ENCODE measurements at places on chromosomes 1 and 21.

GRCh38 chr1:204438628-204439027, 27.0 kb upstream of the PPP1R15B start:
- ATAC-seq: peak; percentile 77

GRCh38 chr1:167629681-167630567, at the start of gene RCSD1:
Gene RCSD1 (plus strand): TSS chr1:167630232. CDS start chr1:167630424, 192 bp downstream.
- ATAC-seq: peak; percentile 26

DNA sequence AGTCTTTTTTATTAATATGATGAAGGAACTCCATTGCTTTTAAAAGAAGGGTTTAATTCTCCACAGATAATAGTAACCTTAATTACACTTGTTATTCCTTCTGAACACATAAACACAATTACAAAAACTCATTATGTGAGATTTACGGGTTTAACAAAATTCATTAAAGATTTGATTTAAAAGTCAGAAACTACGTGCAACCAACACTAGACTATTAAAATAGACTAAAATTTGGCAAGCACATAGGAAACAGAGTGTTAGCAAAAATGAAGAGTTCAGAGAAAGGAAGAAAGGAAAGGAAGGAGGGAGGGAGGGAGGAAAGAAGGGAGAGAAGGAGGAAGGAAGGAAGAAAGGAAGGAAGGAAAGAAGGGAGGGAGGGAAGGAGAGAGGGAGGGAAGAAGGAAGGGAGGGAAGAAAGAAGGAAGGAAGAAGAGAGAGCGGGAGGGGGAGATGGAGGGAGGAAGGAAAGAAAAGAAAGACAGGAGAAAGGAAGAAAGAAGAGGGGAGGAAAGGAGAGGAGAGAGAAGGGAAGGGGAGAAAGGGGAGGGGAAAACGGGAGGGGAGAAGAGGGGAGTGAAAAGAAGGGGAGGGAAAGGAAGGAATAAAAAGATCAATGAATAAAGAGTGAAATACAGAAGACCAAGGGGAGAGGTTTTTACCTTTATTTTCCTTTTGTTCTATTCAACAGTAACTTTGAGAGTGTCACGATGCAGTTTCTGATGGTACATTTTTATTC, 123.4 kb upstream of the LYPLAL1 start:
- no peak for ATAC-seq

DNA sequence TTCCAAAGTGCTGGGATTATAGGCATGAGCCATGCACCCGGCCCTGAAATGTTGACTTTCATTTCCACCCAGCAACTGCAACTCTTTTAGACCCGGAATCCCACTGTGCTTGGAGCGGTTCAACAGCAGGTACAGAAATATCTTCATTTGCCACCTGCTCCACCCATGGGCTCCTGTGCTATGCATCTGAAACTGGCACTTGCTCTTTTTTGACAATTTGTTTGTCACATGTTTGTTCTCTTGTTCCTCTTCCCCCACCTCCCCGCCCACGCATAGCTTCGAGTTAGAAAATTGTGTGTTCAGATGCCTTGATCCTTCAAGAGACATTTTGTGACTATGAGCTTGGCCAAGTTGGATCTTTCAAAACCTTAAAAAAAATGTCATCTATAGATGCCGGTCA, 2.4 kb upstream of the IFNLR1 start:
- no peak for ATAC-seq

- ATAC-seq: no peak
Measured at GRCh38 chr1:86594284-86594770, 47.4 kb downstream of the CLCA4 start.

DNA sequence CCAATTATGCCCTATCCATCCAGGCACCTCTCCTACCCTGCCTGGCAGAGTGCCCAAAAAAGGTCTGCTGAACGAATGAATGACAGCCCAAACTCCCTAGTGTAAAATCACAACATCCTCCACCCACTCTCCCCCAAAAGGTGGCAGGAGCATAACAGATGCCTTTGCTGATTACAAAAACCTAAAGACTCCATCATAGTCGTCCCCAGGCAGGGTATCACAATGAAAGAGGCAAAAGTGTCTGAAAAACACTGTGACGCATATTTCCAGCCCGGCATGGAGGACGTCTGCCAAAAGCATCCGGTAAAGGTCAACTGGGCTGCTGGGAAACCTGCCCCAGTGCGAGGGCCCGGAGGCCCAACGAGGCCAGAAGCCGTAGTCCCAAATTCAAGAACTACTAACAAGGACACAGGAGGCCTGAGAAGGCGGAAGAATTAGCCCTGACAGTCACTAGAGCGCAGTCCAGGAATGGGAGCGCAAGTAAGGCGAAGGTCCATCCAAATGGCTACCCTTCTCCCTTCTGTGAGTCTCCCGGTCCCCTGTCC, 576 bp downstream of the SMIM12 start:
- ATAC-seq: peak; percentile 37

GRCh38 chr1:35717911-35718476, 690 bp downstream of the C1orf216 start:
- ATAC-seq: no peak

GRCh38 chr1:37509181-37509580, 5.4 kb downstream of the MEAF6 start:
- ATAC-seq: no peak

- no peak for ATAC-seq
Measured at GRCh38 chr1:103911450-103911849, 161.8 kb downstream of the AMY1C start.

GRCh38 chr1:170545476-170545875, 13.5 kb downstream of the GORAB start:
- no peak for ATAC-seq

DNA sequence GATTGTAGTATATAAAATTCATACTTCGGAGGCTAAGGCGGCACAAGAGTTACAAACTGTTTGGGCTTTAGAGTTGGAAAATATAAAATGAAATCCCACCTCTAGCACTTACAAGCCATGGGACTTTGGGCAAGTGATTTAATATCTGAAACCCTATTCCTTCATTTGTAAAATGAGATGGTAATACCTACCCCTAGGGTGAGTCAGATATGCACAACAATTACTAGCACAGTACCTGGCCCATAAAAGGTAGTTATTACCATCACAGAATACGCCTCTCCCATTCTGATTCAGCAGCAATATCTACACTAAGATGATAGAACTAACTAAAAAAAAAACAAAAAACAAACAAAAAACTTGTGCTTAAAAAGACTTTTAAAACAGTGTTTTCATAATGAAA, 3.5 kb downstream of the KLHL12 start:
- ATAC-seq: no peak

GRCh38 chr1:199774433-199775089, 252.9 kb upstream of the NR5A2 start:
- ATAC-seq: no peak

DNA sequence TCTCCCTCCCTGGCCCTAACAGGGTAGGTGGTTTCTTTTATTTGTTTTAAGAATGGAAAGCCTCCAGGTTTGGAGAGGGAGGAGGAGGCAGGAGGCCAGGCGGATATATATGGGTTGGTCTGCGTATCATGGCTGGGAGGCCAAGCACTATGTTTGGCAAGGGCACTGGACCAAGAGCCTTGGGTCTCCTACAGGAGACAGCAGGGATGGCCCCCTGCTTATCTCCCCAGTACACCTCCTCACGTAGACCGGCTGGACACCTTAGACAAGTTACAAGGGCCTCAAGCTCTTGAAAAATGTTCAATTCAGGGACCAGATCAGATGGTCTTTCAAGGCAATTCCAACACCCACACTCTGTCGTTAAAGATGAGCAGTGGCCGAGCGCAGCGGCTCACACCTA, 10.9 kb downstream of the SLC41A1 start:
- no peak for ATAC-seq

GRCh38 chr1:185733818-185734735, at the start of gene HMCN1:
Gene HMCN1 (plus strand): TSS chr1:185734391. CDS start chr1:185734780, 389 bp downstream.
- ATAC-seq: peak; percentile 38

DNA sequence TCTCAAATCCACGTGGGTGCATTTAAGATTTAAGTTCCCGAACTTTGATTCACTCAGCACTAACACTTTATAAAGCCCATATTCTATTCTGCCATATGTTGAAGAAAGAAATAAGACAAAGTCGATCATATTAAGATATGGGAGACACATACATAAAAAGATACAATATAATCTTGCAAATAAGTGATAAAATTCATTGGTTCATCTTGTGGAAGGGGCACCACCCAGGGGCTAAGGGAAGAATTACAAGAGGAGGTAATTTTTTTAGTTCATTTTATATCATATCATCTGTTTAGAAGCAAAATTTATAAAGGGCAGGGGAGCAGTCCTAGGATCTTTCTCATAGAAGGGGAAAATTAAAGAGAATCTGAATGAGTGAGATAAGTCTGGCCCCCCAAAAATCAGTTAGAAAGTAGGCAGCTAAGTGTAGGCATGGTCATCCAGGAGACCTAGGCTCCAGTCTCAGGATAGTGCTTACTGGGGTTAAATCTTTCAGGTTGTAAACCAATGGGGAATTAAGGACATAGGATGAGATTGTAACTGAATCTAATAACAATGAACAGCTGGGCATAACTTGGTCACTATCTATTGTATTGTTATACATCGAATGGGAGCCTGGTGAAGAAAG, 124.2 kb upstream of the L1TD1 start:
- ATAC-seq: no peak

DNA sequence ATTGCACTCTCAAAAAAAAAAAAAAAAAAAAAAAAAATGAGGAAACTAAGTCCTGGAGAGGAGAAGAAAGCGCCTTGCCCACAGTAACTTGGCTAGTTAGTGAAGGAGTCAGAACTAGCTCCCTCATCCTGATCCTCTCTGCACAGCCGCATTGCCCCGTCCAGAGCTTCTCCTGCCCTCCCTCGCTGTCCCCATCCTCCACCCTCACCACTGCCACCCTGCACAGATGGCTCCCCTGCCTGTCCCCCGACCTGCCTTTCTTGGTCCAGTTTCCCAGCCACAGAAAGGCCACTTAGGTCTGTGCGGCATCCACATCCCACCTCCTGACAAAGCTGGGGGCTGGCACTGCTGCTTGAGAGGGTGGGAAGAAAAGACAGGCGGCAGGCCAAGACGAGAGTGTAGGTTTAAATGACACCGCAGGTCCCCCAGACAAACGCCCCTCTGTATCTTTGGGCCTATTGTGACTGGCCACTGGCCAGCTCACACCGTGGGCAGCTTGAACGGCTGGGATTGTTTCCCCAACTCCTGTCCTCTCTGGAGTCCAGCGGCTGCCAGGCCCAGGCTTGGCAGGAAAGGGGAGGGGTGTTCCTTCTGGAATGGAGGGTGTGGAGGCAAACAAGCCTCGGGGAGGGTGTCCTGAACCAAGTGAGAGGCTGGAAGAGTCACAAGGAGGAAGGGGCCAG, 20.2 kb downstream of the NCMAP start:
- ATAC-seq: no peak

DNA sequence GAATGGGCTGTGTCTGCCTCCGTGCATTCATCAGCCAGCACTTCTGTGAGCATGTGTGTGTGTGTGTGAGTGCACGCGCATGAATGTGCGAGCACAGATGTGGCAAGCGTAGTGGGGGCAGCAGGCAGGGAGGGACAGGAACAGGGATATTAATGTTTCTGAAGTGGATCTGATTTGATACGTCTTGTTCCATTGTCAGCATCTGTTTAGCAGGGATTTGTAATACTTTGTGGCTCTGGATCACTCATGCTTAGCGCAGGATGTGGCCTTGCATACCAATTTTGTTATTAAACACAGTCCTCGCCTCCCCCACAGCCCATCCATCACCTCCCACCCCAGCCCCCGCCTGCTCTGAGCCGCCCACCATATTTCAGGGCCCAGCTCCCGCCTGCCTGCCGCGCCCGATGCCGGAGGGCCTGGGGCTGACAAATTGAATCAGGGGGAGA, 52.4 kb downstream of the TMEM53 start:
- no peak for ATAC-seq

GRCh38 chr1:93596329-93597089, 85.1 kb downstream of the BCAR3 start:
- ATAC-seq: no peak

GRCh38 chr1:108962681-108963051, 618 bp downstream of the CLCC1 start:
- ATAC-seq: no peak

DNA sequence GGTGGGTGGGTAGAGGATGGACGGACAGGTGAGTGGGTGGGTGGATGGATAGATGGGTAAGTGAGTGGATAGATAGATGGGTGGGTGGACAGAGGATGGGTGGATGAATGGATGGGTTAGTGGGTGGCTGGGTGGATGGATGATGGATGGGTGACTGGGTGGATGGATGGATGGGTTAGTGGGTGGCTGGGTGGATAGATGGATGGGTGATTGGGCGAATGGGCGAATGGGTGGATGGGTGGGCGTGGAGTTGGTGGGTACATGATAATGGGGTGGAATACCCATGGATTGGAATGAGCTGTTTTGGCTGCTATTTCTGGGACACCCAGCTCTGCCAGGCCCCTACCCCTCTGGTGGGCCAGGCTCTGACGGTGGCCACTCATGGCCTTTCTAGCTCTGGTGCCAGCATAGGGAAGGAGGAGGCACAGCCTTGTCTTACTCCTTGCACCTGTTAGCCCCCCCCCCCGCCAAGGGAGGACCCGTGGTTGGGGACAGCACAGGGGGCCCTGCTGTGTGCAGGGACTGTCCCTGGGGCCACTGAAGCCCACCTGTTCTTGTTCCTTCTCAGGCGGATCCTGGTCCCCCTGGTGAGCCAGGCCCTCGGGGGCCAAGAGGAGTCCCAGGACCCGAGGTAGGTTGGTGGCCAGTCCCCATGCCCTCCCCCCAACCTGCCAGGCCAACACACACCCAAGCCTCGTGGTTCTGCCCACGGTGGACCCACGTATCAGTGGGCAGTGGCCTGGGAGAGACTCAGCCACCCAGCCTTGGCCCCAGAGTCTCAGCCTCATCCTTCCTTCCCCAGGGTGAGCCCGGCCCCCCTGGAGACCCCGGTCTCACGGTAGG, 26.4 kb downstream of the COL6A2 start:
- no peak for ATAC-seq

- ATAC-seq: no peak
Measured at GRCh38 chr1:27686223-27686990, 14.4 kb upstream of the IFI6 start.

DNA sequence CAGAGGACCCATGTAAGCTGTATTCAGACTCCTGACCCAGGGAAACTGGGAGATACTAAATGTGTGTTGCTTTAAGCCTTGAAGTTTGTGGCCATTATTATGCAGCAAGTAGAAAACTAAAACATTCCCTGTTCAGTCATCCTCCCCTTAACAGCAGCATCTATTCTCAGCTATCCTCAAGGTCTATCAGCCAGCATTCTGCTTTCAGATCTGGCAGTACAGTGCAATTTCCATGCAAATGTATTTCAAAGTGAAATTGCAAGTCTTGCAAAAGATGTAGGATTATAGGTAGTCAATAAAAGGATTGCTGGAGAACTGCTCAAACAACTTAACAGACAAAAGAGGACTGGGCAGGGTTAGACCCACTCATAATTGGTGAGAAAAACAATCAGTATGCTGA, 111.3 kb downstream of the NOS1AP start:
- ATAC-seq: no peak

Data from activated CD4-positive, CD25-positive, alpha-beta regulatory T cell treated with anti-CD3 and anti-CD28 coated beads, Interleukin-2, amount 50 U/mL, for 24 hours (primary cell).